GM23338 (cell line): ENCODE measurements at places on chromosomes 2 and 18. TPM values are rescaled to one million over a fixed set of nuclear protein-coding genes. Genes with fewer than 3 reads are reported as not detected.
A peak's percentile ranks its signal among the peaks of the same experiment; 100 is the strongest.

The TTR gene
- not detected in 2 replicates for polyA plus RNA-seq

The C2orf15 gene
- polyA plus RNA-seq = 6.4 and 7.9 TPM in 2 replicates

The FAM228A gene
- polyA plus RNA-seq = 0.11 and 0.49 TPM in 2 replicates

DNA sequence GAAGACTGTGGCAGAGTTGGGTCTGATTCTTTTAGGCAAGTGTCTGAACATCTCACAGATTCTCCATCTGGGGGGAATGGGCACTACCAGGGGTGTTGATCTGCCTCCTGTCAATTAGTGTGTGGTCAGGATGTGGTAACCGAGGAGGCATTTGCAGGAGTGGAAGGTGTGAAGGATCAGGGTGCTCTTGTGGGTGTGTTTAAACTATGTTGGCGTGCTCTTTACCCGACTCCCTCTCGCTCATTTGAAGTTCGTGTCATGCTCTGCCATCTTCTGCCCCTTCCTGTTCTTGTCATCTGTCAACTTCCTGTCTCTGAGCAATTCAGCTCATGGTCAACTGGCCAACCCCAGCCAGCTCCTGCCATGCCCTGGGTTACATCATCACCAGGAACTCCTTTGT lies 107.9 kb downstream of the RTN4 start:
- H3K4me1 ChIP-seq = no peaks in the 10 kb centered on the region; the same call in 1 of the 2 replicates
- H3K36me3 ChIP-seq = no peaks in the 10 kb centered on the region
- H3K27me3 ChIP-seq = no peaks in the 10 kb centered on the region
- no peak overlapping the region for H3K27ac ChIP-seq

DNA sequence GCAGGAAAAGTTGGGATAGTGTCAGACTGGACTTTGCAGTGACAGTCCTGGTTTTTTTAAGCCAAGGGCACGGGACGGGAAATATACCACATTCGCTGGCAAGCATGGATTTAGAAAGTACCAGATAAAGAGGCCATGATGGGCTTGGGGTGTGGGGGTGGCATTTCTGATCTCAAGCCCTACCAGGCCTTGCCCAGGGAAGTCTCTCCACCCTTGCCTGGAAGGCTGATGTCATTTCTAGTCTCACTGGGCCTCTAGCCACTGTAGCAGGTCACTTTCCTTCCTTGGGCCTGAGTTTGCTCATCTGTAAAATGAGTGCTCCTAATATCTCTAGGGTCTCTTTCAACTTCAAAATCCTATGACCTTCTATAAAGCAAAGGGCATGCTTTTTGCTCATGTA lies 1.8 kb downstream of the ZBTB7C start:
- DNase-seq = no peak
- no peaks in the 10 kb centered on the region for H3K36me3 ChIP-seq
- H3K27ac ChIP-seq = no peak overlapping the region
- H3K27me3 ChIP-seq = peaks cover 76% of the 10 kb centered on the region
- H3K4me3 ChIP-seq = peak overlapping the region; percentile 84
- peaks cover 21% of the 10 kb centered on the region for H3K4me1 ChIP-seq

- DNase-seq = no peak
- no peaks in the 10 kb centered on the region for H3K27me3 ChIP-seq
- no peaks in the 10 kb centered on the region for H3K4me1 ChIP-seq
- no peak overlapping the region for H3K27ac ChIP-seq
Measured at GRCh38 chr18:79274823-79275222, 120.9 kb upstream of the NFATC1 start.

DNA sequence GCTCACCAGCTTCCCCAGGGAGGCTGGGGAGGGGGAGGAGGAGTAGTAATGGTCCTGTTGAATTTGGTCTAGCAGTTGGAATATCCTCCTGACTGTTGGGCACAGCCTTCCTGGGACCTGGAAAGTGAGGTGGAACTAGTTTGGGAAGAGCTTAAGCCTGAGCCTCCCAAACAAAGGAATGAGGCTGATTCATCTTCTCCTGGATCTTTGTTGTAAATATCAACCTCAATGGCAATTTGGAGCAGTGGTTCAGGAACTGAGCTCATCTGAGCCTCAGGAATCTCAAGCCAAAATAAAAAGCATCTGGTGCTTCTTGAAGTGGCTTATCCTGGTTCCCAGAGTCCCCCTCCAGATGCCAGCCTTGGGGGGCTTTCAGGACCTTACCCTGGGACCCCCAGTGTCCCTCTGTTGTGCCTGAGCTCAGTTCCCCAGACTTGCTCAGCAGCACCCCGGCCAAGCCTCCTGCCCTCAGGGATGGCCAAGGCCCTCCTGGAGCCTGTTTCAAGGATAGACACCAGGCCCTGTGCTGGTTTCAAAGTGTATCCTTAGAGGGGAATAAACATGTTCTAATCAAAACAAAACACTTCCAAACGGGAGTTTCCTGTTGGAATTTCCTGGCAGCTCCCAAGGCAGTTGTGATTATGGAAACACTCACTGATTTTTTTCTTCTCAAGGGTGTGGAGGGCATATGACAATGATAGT lies 112.6 kb downstream of the DDX1 start:
- no peak for DNase-seq
- no peaks in the 10 kb centered on the region for H3K36me3 ChIP-seq
- H3K27ac ChIP-seq = no peak overlapping the region

DNA sequence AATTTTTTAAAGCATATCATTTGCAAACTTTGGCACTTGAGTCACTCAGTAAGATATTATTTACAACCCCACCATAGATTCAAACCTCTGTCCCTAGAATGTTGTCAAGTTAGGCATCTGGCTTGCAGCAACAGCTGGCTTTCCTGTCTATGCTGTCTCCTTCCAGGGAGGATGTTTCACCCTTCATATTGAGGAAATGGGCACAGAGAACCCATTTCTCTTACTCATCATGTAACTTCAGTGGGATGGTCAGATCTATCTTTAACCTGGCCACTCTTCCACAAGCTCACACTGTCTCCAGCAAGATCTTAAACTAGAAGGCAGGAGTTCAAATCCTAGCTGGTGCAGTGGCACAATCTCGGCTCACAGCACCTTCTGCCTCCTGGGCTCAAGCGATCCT lies 15.8 kb downstream of the LCT start:
- no peak for DNase-seq
- H3K27me3 ChIP-seq = no peaks in the 10 kb centered on the region
- no peak overlapping the region for H3K4me3 ChIP-seq
- no peaks in the 10 kb centered on the region for H3K4me1 ChIP-seq
- no peaks in the 10 kb centered on the region for H3K36me3 ChIP-seq

DNA sequence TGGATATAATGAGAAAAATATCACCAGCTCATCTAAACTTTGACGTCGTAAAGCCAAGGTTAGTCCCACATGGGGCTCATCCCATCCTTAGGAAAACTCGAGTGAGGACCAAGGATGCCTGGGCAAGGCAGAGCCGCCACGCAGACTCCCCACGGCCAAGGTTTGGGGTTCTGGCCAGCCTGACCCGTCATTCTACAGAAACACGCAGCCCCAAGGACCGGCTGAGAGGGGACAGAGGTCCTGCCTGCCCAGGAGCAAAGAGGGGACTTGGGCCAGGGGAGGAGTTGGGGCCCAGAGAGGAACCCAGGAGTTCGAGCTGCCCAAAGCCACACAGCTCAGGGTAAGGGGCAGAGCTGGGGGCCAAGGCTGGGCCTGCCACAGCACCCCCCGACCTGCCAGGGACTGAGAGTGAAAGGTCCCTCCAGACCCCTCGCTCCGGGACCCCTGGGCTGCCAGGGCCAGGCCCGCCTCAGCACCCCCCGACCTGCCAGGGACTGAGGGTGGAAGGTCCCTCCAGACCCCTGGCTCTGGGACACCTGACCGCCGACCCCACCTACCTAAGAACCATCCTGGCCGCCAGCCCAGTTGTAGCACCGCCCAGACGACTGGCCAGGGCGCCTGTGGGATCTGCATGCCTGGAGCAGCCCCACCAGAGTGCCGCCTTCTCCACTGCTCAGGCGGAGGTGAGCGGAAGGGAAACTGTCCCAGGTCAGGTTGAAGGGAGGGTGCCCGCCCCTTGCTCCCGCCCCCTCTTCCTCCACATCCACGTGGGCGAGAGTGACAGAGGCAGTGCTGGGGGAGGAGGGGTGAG lies at the start of gene PDCD1:
Gene PDCD1 (minus strand): TSS at position 689 of the 811 bp plus-strand sequence. CDS start 56 bp downstream, at position 633.
- peak; percentile 66 for DNase-seq
- peaks cover 7% of the 10 kb centered on the region; the same call in 1 of the 2 replicates for H3K4me1 ChIP-seq
- H3K27ac ChIP-seq = no peak within 1 kb of the TSS
- no peak within 1 kb of the TSS for H3K4me3 ChIP-seq
- no peaks in the 10 kb centered on the region for H3K27me3 ChIP-seq
- H3K36me3 ChIP-seq = no peaks in the 10 kb centered on the region

- H3K4me1 ChIP-seq = peaks cover 5% of the 10 kb centered on the region; the same call in 1 of the 2 replicates
- no peak overlapping the region for H3K4me3 ChIP-seq
- H3K27ac ChIP-seq = no peak overlapping the region
Measured at GRCh38 chr2:168685600-168686451, 116.6 kb upstream of the NOSTRIN start.

DNA sequence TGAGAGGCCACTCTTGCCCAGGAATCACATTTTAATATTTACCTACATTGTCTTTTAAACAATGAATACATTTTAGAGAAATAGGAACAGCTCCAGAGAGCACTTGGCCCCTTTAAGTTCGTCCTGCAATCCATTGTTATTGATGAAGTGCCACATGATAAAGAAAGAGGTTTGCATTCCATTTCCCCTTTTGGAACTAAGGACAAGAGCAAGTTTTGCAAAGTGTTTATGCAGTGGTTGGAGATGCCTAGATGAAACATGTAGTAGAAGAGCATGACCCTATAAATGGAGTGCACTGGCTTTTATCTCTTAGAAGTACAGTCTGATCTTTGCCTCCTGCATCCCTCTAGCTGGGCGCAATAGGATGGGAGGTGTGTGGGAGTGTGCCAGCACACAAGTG lies 118.7 kb upstream of the CNTNAP5 start:
- DNase-seq = peak; percentile 26
- peak overlapping the region; percentile 5; the same call in 1 of the 2 replicates for H3K4me3 ChIP-seq
- no peaks in the 10 kb centered on the region for H3K27me3 ChIP-seq

GRCh38 chr2:204692790-204693189 lies 147.5 kb downstream of the PARD3B start:
- H3K36me3 ChIP-seq = no peaks in the 10 kb centered on the region
- no peak for DNase-seq
- H3K4me3 ChIP-seq = no peak overlapping the region
- H3K27ac ChIP-seq = no peak overlapping the region
- H3K4me1 ChIP-seq = no peaks in the 10 kb centered on the region

DNA sequence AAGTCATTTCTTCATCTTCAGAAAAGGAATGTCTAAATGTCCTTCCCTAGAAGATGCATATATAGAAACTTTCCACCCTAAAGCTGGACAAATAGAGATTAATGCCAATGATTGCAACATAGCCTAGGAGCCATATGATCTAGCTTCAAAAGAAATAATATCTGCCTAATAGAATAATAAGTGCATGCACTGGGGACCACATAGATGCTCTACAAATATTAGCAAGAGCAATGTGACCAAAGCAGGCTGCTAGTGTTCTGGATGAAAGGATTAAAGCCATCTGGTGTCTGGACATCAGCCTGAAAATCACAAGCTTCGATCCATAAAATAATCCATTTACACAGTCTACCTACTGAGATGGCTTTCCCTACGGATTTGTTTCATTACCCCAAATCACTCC lies 280.1 kb upstream of the KLHL14 start:
- H3K27ac ChIP-seq = no peak overlapping the region
- DNase-seq = no peak
- H3K4me3 ChIP-seq = no peak overlapping the region
- no peaks in the 10 kb centered on the region for H3K36me3 ChIP-seq
- no peaks in the 10 kb centered on the region for H3K27me3 ChIP-seq

GRCh38 chr2:218709908-218710307 lies 727 bp upstream of the TTLL4 start:
- H3K36me3 ChIP-seq = no peaks in the 10 kb centered on the region
- no peak overlapping the region; the same call in 1 of the 2 replicates for H3K27ac ChIP-seq
- DNase-seq = no peak
- peak overlapping the region; percentile 69; the same call in 1 of the 2 replicates for H3K4me3 ChIP-seq
- H3K27me3 ChIP-seq = no peaks in the 10 kb centered on the region
- H3K4me1 ChIP-seq = peaks cover 11% of the 10 kb centered on the region; the same call in 1 of the 2 replicates

DNA sequence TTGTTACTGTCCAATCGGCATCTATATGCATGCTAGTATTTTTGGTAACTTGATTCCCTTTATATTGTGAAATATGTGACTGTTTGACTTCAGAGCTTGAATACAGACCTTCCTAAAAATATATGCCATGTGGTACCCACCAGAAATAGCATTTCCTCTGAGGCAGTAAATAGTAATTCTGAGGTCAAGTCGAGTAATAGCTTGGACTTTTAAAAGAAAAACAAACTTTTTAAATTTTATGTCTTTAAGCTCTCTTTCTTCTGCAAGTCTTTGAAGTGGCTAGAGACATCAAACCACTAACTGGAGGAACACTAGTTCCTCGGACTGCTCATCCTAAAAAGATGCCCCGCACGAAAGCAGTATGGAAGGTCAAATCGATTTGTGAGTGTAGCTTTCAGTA lies 396.8 kb upstream of the SLC14A2 start:
- peaks cover 3% of the 10 kb centered on the region; the same call in 1 of the 2 replicates for H3K4me1 ChIP-seq
- DNase-seq = no peak
- no peak overlapping the region for H3K4me3 ChIP-seq
- H3K27me3 ChIP-seq = no peaks in the 10 kb centered on the region

DNA sequence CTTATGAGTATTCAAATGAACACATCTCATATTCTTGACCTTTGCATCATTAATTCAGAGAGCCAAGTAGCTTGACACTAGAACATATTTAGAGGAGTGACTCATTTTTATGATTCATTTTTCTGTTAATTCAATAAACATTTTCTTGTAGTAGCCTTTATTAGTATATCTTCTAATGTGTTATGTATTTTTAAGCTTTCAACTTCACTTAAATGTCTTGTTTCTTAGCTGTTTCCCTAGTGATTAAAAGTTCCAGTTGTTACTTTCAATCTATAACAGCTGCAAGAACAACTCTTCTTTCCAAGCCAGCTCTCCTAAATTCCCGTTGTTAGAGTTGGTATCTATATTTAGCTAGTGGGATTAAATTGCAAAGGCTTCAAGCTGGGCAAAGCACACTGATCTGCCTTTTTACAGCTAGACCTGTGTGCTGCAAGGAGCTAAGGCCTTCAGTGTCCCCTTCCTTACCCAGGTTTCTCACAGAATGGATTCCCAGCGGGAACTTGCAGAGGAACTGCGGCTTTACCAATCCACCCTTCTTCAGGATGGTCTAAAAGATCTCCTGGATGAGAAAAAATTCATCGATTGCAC lies at the start of gene KLHL41:
Gene KLHL41 (plus strand): TSS at position 405 of the 588 bp plus-strand sequence. CDS start 77 bp downstream, at position 482.
- no peak for DNase-seq
- no peaks in the 10 kb centered on the region for H3K36me3 ChIP-seq
- no peaks in the 10 kb centered on the region for H3K27me3 ChIP-seq
